T-helper 1 cell (primary cell): ENCODE measurements at places on chromosomes 1 and 21.

DNA sequence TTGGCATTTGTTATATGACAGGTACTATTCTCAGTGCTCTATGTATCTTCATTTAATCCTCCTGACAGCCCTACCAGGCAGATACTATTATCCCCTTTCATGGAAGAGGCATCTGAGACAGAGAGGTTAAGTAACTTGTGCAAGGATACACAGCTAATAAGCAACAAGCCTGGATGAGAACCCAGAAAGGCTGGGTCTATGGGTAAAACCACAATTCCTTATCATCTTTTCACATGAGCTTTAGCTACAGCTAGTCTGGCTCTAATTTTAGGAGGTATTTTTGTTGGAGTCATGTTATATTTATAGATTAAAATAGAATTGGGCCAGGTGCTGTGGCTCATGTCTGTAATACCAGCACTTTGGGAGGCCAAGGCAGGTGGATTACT lies 27.7 kb downstream of the DNTTIP2 start:
- no peak for DNase-seq

- no peak for DNase-seq
Observed at GRCh38 chr1:237857455-237857854, 33.3 kb downstream of the ZP4 start.

DNA sequence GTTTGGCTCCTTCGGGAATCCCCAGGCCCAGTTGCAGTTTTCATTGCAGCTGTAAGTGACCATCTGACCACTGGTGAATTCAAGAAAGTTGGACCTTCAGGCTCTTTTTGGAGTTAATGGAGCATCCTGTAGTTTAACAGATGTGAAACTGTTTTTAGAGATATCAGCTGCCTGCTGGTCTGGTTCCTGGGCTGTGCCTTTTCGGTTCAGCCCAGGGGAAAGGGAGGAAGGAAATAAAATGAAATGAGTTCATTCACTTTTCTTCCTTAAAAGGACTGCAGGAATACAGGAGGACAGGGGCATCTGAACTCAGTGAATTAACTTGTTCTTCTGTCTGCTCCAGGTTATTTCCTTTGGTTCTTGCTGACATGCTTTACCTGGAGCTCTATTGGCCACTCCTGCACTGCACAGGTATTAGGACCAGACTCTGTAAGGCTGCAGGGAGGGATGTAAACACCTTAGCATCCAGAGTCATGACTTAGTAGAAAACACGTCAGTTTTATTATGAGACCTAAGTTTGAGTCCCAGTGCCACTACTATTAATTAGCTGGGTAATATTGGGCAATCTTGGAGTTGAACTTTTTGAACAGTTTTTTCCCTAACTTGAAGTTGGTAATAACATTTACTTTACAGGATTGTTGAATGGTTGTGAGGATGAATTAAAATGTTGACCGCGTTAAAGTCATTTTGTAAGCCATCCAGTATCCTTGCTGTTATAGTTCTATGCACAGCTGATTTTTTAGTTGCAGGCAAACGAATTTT lies 83.6 kb downstream of the LRRC8D start:
- no peak for DNase-seq

DNA sequence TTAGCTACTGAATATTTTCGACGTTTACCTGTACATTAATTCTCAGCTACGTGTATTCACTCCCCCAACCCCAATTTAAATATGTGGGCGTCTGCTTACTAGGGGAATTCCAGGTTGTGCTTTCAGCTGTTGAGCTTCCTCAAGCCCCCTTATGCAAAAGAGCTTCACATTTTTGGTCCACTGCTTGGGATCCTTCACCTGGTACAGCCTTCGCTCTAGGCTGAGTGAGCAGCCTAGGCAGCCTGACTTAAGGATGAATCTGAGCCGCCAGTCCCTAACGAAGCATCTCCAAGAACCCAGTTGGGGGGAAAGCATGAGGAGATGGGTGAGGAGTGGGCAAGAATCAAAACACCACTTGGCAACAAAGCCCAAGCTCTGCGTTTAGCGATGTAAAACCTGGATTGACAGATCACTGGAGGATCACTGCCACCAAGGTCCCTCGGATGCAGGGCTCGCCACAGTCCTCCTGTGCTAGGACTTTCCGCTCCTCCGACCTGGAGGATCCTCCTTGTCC lies 674 bp downstream of the BCL10 start:
- no peak for DNase-seq

DNA sequence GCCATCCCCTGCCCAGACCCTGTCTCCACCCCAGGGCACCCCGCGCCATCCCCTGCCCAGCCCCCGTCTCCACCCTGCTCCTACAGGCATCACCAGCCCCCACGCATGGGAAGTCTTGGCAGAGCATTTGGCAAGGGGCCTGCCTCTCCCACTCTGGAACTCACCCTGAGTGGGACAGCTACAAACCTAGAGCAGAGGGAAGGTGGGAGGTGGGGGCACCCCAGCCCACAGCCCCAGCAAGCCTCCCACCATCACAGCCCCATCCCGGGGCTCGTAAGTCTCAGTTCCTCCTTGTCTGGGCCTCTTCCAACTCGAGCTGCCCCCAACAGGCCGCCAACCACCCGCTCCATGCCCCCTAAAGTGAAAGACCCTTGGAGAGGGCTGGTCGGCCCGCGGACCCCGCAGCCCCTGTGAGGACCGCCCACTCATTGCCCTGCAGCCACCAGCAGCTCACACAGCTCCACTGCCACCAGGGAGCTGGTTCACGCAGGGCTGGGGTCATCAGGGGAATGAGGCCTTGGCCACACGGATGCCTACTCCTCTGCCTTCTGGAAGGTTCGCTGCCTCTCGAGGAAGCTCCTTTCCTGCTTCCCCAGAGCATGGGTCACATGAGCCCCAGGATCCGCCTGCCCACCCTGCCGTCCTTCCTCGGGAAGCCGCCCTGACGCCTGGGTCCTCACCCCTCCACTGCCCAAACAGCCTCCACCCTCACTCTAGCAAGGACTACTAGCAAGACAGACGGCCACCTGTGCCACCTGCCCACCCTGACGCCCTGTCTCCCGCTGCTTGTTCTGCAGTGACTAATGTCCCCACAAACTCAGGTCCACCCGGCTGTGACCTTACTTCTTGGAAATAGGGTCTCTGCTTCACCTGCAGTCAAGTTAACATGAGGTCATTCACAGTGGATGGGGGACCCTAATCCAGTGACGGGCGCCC lies 14.4 kb downstream of the MEGF6 start:
- DNase-seq, result no peak

- no peak for DNase-seq
Observed at GRCh38 chr1:25428475-25429166, 2.1 kb upstream of the MACO1 start.

DNA sequence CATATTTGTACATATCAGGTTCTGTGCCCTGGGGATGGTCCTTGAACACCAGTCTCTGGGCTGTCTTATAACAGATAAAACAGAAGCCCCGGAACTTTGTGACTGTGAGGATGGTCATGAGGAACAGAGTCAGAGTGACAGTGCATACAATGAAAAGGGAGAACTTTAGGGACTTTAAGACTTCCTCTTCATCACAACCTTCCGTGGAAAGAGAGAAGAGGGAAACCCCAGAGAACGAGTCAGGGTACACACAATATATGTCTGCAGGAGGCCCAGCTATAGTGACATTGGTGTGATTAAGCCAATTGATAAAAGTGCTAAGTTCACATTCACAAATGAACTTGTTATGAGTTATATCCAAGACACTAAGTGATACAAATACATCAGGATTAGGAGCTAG lies 32.1 kb downstream of the TLR5 start:
- DNase-seq, result no peak

GRCh38 chr1:89104147-89104546 lies 21.8 kb downstream of the GBP2 start:
- no peak for DNase-seq

DNA sequence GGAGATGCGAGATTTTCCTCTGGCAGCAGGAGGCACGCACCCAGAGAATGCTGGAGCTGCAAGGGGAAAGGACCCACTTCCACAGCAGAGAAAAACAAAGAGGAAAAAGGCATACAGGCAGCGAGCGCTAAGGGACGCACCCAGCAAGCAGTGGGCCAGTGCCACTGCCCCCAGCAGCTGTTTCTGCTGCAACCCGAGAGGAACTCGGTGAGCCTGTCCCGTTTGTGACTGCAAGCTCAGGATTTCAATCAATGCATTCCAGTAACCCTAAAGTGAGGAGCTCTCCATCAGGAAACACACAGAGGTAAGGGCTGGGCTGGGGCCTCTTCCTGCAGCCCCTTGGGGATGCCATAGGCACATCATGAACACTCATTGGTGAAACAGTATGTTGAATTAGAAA lies 58.7 kb downstream of the ACP6 start:
- DNase-seq, result no peak

- no peak for DNase-seq
Observed at GRCh38 chr1:45545019-45545493, 5.6 kb upstream of the AKR1A1 start.

- DNase-seq, result no peak
Observed at GRCh38 chr1:55877437-55878232, 662.5 kb upstream of the USP24 start.

DNA sequence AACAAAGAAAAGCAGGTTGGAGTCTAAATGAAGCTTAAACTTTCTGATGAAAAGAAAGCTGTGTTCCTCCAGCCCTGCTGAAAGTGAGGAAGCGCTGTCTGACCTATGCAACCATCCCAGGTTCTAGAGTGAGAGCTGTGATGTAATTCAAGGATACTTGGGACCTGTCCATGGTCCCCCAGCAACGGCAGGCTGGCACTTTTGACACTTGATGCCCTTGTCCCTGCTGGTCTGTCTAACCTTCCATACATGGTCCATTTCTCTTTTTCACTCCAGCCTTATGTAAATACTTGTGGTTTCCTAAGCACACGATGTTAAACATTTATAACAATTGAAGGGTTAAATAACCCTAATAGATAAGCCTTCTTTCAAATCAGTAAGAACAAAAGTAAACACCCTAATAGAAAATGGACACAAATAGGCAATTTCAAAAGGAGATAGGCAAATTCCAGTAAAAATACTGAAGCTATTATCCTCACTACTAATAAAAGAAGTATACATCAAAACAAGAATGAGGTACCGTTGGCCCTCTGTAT lies 17.7 kb upstream of the KDM4A start:
- no peak for DNase-seq

GRCh38 chr1:105337420-105337819 lies 1587.7 kb downstream of the AMY1C start:
- no peak for DNase-seq

DNA sequence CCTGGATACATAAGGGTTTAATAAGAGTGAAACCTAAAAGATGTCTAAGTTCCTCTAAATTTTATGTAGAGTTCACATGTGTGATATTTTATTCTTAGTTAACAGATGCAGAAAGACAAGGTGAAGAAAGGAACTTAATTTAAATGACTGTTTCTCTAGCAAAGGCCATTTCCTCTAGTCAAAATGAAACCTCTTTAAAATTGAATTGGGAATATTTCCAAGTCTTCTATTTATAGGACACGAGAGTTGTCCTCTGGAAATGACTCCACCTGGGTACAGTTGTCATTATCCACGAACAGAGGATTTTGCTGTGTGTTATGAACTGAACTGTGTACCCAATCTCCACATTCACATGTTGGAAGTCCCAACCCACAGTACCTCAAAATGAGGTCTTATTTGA lies 64.5 kb upstream of the KCNK1 start:
- no peak for DNase-seq

- no peak for DNase-seq
Observed at GRCh38 chr21:43893536-43894205, 28.6 kb downstream of the AGPAT3 start.

DNA sequence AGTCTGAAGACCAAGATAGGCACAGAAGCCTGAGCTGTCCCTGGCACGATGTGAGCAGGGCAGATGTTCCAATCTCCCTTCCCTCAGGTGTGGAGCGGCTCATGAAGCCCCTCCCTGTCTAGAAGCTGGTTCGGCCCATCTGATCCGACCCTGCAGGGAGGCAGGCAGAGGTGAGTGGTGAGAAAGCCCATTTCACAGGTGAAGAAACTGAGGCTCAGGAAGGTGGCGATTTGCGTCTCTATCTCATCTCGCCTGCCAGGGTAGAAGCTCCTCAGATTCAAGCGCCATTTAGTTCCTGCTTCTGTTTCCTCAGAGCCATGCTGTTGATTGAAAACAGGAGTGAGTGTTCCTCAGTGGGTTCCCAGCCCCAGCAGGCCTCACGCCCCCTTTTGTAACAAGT lies 16.9 kb upstream of the TENT5B start:
- DNase-seq, result no peak

GRCh38 chr21:31201548-31201947 lies 142.5 kb downstream of the TIAM1 start:
- DNase-seq, result no peak

DNA sequence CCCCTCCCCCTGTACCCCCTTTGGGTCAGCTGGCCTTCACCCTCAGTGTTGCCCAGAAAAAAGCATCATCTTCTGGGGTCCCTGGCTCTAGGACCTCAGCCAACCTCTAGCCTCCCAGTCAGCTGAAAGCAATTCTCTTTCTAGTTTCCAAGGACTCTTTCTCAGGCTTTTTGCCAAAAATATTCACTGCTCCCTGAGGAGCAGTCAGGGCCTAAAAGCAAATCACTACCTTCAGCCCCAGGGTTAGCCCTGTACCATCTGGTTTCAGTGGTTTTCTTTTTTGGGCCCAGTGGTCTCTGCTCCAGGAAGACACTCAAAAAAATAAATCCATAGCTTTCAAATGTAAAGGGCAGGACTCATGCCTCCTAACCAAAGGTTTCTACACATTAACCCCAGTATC lies 3.1 kb upstream of the LMOD1 start:
- no peak for DNase-seq

DNA sequence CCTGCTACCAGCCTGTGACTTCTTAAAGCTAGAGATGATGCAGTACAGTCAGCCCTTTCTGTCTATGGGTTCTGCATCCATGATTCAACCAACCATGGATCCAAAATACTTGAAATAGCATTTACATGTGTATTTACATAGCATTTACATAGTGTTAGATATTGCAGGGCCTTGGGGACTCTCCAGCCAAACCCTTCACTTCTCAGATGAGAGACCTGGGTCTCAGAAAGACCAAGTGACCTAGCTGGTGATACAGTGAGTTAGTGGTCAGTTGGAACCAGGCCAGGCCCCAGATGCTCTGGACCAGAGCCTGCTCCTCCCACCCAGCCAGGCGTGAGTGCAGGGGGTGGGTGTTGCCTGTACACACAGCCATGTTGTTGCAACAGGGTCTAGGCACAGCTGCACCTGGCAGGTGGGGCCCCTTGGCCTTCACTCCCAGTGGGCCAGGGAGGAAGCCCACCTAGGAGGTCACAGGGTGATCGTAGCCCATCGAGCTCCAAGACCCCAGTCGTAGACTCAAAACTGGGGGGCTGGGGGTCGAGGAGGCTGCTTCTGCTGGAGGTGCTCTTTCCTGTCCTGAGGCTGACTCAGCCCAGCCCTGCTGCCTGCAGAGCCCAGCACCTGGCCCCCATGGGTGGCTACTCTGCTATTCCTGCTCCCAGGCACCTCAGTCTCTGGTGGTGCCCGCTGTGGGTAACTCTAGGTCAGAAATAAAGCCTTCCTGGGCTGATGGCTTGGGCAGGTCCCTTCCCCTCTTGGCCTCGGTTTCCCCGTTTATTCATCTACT lies 7.7 kb downstream of the TMEM61 start:
- no peak for DNase-seq

- DNase-seq, result no peak
Observed at GRCh38 chr1:151961833-151962232, 31.8 kb downstream of the S100A10 start.
